ENCODE measurements at places on chromosomes 5 and 9.
A peak's percentile ranks its signal among the peaks of the same experiment; 100 is the strongest.

GRCh38 chr5:54098267-54098666 is 212.1 kb downstream of the ARL15 start:
- no peak for DNase-seq

- DNase-seq: no peak
Measured at GRCh38 chr5:145467446-145467845, 367.7 kb downstream of the PRELID2 start.

DNA sequence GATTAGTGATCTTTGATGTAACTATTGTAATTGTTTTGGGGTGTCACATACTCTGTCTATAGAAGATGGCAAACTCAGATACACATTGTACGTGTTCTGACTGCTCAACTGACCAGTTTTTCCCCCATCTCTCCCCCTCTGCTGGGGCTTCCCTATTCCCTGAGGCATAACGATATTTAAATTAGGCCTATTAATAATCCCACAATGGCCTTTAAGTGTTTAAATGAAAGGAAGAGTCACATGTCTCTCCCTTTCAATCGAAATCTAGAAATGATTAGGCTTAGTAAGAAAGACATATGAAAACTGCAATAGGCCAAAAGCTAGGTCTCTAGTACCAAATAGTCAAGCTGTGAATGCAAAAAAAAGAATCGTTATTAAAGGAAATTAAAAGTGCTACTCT is 265.6 kb downstream of the TMEM232 start:
- DNase-seq: no peak

DNA sequence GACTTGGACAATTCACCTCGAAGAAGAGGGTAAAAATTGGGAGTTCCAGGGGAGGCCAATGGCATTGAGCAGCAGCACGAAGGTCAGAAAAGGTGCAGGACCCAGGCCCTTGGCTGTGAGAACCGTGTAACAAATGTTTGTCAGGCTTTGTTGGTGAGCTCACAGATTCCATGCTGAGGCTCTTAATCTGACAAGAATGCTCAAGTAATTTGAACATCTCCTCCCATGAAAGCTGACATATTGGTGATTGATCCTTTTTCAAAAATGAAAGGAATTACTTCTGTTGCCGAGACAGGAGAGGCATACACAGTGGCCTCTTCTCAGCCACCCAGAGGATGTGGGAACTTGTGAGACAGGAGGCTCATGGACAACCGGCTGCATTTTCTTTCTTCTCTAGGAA is 11.6 kb downstream of the RAI14 start:
- DNase-seq: no peak

GRCh38 chr5:64625678-64626077 is 64.6 kb upstream of the SHISAL2B start:
- no peak for DNase-seq

GRCh38 chr9:122322553-122322952 is 48.3 kb upstream of the PTGS1 start:
- no peak for DNase-seq

DNA sequence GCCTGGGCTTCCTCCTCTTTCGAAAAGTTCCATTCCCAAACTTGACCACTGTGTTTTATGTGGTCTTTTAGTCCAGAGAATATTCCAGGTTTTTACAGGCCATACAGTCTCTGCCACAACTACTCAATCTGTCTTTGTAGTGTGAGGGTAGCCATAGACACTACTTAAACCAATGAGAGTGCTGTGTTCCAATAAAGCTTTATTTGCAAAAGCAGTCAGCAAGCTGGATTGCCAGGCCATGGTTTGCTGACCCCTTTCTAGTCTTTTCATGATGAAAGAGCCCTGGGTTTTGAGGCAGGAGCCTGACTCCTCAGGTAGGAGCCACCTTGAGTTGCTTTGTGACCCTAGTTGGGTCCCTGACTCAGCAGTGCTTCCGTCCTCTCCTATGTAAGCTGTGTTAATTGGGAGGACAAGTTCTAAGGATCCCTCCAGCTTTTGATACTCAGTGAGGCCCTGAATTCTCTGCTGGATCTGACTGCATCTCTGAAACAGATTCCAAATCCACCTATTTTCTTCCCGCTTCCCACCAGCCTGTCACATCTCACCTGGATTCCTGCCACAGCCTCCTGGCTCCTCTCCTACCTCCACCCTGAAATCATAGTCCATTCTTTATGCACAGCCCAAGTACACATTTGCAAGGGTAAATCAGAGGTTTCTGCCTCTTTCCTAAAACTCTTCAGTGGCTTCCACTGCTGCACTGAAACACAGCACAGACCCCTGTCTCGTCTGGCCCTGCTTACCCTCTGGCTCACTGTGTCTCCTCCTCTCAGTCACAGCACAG is 13.5 kb downstream of the GALNT10 start:
- no peak for DNase-seq

DNA sequence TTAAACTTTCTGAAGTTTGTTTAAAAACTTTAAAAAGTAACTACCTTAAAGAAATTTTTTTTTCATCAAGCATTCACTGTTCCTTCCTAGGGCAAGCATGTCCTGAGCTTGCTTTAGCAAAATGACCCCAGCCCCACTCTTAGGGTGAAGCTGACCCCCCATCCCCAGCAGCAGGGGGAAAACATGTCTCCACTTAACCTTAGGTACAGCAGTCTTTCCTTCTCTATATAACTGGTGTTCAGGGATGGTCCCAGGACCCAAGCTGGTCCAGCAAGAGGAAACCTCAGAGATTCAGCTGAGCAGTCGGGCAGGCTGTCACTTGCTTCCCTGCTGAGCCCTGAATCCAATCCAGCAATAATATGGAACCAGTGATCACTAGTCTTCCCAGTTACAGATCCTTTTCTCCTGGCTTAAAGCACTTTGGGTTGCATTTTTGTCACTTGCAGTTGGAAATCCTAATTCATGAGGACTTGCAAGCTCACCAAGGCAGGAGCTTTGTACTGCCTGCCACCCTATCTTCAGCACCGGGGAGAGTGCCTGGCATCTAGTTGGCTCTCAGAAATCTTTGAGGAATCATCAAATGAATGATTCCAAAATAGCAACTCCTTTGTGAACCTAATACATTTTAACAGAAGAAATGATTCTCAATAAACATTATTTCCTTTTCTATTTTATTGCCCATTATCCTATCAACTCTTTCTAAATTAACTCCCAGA is 91.2 kb downstream of the FSTL4 start:
- DNase-seq: no peak

DNA sequence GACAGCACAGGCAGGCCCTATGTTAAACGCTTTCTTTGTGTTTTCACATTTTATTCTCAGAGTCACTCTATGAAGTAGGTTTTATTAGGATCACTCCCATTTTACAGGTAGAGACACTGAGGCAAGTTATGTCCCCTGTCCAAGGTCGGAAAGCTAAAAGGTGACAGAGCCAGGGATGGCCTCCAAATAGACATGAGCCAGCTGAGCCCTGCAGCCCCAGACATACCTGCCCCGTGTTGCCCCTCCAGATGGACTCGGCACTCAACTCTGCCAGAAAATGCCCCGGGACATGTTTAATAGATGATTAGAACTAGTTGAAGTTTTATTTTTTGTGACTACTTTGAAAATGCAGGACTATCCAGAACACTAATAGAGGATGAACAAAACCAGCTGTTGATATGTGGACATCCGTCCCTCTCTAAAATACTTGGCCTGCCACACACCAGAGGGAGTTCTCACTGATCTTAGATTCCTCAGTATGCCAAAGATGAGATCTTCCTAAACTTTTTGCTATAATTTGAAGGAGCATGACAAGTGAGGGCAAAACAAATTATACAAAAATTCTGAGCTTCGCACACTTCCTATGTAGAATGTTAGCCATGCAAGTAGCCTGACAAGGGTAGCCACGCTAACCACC is 258.6 kb upstream of the ADAMTS16 start:
- DNase-seq: no peak

- no peak for DNase-seq
Measured at GRCh38 chr5:485113-485945, 38.9 kb downstream of the SLC9A3 start.

DNA sequence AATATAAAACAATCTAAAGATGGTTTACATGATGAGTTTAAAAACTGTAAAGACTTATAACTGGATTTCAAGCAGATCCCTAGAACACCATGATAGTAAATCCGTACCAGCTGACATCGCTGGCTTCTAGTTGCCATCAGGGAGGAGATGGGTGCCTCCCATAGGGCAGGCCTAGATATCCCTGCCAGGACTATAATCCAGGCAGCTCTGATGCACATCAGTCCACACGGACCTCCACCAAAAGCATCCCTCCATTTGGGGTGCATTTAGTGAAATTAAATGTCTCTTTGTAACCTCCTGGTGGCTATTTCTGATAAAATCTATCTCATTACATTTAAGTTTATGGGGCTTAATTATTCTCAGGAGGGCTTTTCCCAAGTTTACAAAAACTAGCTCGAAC is 45.8 kb downstream of the RETREG1 start:
- DNase-seq: no peak

DNA sequence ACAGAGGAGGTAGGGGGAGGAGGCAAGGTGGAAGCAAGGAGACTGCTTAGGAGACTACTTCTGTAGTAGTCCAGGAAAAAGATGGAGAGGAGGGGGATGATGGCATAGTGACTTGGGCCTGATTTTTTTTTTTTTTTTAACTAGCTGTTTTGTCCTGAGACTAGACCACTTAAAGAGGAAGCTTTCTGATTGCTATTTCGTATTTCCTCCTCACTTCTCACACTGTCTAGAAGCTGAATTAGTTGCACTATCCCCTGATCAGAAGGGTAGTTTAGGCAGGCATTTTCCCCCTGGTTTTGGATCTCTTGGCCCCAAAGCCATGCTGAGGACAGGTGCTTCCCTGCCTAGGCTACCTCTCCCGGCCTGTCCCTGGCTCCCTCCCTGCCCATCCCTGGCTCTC is 14.9 kb downstream of the LARP1 start:
- no peak for DNase-seq

GRCh38 chr9:129176701-129177442 is 1.2 kb downstream of the IER5L start:
- DNase-seq: no peak

DNA sequence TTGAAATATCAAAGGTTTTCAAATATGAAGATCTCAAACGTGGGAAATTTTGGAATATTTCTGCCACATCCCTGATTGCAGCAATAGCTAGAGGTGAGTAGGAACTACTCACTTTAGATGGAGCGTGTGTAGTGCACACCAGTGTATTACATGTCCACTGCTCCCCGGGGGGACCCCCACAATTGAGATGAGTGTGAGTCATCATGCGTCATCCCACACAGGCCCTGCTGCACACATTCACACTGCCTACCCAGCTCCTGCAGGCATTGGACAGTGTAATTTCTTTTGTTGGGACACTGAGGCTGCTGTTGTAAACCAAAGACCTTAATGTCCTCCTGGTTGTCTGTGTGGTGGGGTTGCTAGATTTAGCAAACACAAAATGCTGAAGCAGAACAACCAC is 280.0 kb downstream of the GAS1 start:
- DNase-seq: peak; percentile 54

DNA sequence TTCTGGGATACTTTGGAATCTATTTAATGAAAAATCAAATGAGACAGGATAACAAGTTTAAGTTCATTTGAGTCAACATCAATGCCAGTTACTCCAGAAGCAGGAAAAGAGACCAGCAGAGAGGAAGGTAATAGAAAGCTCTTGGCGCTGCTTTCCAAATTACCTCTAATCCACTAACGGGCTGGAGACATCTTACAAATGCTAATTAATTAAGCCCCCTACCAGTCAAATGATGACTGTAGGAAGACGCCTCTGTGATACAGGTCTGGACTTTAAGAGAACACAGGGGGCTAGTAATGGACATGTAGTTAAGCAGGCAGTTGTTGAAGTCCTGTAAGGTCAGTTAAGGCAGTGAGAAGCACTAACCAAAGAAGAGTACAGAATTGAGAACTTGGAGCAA is 65.3 kb upstream of the HTR4 start:
- no peak for DNase-seq

- no peak for DNase-seq
Measured at GRCh38 chr5:143124593-143124992, 278.9 kb downstream of the NR3C1 start.

GRCh38 chr9:134518004-134518606 is 123.5 kb upstream of the COL5A1 start:
- no peak for DNase-seq

- DNase-seq: no peak
Measured at GRCh38 chr9:7965063-7965462, 165.5 kb upstream of the DMAC1 start.

DNA sequence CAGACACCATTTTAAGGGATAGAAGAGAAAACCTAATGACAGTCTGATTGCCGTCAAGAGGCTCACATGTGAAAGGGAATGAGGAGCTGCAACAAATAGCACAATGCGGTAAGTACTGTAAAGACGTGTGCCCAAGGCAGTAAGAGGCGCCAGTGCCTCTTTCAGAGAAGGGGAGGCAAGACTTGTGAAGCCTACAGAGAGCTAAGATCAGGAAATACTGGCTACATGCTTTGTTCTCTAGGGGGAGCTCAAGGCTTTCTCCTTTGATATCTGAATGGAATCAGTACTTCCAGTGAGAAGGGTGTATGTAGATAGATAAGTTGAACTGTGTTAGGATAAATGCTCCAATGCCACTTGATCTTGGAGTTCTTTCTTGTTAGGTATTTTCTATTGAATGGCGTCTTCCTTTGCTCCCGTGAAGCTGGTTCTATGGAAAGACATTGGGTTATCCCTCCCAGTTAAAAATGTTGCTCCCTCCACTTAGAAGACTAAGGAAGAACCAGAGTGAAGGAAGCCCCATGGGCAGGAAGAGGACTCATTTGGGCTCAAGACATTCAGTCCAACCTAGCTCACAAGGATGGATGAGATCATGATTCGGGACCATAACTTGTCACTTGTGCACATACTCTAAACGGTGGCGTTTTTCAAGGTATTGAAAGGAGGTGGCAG is 23.5 kb upstream of the ALDOB start:
- DNase-seq: no peak

DNA sequence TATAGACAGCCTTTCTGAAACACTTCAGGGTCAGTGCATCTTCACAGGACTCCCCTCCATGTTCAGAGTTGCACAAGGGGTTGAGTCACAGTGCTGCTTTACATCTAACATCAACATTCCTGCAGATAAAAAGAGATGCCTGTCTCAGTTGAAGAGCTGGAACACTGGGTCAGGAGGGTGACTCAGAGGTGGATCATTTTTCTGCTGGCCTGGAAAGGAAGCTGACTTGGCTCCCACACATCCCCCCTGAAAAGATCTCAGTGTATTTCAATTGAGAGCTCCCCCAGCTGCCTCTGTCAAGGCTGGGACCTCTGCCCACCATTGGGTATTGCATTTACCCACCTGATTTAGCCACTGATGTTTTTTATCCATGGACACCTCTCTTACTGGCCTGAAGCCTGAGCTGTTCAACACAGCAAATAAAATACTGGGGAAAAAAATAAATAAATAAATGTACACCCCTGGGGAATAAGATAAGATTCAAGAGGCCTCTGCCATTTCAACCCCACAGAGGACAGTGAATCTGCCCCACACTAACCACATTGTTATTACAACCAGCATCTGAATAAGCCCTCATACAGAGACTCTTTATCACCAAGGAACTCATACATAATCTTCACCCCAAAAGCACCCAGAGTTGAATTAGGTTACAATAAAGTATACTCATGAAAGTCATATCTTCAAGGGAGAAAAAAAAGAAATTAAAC is 716.4 kb downstream of the SEMA5A start:
- DNase-seq: peak; percentile 61
